GM12891 (cell line): ENCODE measurements at places on chromosomes 4 and X.

- DNase-seq: no peak
These were observed 139.9 kb upstream of the SLC4A4 start for GRCh38 chr4:71198958-71199357.

- DNase-seq: no peak
These were observed 25.6 kb downstream of the NR0B1 start for GRCh38 chrX:30283456-30284200.

GRCh38 chr4:86818841-86819240 lies 30.3 kb downstream of the SLC10A6 start:
- DNase-seq: no peak

DNA sequence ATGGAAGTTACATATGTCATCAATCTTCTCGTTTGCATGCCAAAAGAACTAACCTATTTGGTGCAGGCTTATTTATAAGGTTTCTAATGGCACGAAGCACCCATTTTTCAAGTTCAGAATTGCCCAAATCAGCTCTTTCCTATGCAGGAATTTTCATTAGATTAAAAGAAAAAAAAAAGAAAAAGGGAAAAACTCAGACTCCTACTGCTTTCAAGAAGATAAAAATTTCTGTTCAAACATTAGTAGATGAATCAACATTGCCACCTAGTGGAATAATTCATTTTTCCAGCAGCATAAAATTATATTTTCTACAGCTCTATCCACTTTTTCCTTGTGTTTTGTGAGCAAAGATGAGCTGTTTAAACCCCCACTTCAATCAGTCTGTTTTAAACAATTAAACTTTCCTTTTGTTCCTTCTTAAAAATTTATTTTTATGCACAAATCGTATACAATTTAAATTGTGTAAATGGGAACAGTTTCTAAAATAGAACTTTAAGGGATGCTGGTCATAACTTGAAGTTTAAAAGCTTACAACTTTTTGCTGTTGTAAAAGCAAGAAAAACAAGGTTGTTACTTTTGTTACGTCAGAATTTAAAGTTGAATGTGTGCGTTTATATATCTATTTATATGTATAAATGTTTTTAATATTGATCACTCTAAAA lies 309.9 kb downstream of the ARAP2 start:
- DNase-seq: no peak

DNA sequence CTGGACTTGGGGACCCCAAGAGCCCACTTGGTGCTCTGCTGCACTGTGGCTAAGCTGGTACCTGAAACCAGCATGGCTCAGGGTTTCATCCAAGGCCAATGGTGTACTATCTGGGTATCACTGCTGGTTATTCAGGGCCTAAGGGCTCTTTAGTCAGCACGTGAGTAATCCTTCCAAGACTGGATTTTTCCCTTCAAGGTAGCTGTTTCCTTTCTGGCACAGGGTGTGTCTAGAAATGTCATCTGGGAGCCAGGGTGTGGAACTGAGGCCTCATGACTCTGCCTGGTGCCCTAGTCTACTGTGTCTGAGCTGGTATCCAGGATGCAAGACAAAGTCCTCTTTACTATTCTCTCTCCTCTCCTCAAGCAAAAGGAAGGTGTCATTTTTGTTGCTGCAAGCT lies 99.0 kb upstream of the QRFPR start:
- DNase-seq: no peak

- DNase-seq: no peak
These were observed 259.4 kb upstream of the JADE1 start for GRCh38 chr4:128550060-128550459.

DNA sequence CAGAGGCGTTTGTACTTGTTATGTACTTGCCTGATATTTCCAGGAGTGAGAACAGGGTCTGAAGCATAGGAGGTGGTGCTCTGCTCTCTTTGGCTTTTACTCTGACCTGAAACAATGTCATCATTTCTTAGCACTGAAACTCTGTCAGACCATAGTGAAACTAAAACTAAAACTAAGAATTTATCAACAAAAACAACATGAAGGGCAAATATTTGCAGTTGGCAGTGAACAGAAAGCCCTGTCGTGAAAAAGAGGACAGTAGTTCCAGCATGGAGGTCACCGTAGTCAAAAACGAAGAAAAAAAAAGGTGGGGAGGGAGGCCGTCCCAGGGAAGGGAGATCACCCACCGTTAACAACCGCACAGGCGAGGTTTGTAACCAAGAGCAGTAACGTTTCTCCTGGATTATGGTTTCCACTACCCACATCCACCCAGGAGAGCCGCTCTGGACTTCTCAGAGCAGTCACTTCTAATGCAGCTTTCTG lies 97.5 kb downstream of the ANK2 start:
- no peak for DNase-seq

DNA sequence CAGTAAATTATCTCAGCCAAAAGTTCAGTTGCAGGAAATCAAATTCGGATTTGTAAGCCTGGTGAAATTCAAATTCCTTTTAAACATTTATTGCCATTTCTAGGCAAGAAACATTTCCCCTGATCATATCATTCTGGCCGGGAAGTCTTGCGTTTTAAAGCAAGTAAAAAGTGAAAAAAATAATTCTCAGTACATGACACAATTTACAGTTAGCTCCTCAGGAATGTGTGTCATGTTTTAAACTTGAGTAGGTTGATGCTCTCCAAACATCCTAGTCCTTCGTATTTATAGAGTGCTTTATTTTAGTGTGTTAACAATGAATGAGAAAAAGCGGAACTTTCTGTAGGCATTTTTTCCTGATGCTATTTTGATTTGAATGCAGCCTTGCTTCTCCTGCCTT lies 158.3 kb upstream of the SCML1 start:
- DNase-seq: no peak

GRCh38 chrX:54430519-54430918 lies 9.7 kb upstream of the TSR2 start:
- DNase-seq: no peak

DNA sequence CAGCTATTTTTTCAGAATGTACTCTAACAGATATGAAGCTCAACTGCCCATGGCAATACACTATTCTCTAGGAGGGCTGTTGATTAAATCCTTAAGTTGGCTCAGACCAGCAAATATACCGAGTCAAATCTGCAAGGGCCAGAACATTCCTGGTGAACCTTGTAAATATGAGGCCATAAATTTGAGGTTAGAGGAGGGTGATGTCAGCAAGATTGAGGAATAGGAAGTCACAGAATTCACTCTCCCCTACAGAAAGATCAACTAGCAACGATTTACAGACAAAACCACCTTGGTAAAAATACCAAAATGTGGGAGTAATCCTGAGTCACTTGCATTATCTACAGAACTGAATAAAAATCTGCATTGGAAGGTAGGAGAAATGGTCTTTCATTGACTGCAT lies 399.3 kb downstream of the GPM6A start:
- no peak for DNase-seq

GRCh38 chr4:3729188-3729881 lies 36.9 kb upstream of the ADRA2C start:
- DNase-seq: no peak

DNA sequence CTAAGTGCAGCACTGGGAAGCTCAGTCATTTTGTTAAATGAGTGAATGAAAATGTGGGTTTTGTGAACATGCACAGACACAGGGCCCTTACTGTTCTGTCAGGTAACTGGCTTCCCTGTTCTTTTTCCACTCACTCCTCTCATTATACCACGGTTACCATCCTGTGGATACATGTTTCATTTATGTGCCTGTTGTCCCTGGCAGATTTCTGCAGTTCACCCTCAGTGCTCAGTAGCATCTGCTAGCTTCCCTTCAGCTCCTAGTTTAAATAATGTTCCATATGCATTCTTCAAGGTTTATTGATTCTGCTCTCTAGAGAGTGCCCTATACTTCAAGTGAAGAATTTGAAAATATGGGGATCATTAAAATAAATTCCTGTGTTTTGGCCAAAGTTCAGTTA lies 1634.3 kb upstream of the ADGRL3 start:
- no peak for DNase-seq

DNA sequence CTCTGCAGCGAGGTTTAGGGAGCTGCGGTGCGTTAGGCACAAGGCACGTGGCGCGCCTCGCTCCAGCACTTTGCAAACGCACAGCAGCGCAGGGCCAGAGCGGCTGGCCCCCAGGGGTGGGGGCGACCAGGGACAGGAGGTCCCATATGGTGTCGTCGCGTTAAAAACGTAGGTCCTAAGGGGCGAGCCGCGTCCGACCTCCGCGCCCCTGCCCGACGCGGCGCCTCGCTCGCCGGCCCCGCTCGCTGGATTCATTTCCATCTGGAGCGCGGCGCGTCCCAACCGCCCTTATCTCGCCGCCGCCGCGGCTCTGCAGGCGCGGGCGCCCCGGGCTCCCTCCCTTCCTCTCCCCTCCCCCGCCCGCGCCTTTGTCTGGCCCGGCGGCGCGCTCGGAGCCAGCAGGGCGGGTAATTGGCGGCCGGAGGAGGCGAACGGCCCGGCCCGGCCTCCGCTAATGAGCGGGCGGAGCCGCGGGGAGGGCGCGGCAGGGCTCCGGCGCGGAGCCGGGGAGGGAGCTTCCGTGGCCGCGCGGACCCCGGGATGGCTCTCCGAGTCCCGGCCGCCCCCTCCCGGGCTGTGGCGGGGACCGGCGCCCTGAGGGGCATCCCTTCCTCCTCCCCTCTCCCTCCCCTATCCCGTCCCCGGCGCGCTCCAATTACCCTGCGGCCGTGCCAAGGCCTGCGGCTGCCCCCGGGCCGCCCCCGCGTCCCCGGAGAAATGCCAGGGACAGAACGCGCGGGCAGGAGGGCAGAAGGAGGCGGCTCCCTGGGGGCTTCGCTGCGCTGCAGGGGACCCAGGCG lies 409.0 kb downstream of the BCOR start:
- DNase-seq: no peak

DNA sequence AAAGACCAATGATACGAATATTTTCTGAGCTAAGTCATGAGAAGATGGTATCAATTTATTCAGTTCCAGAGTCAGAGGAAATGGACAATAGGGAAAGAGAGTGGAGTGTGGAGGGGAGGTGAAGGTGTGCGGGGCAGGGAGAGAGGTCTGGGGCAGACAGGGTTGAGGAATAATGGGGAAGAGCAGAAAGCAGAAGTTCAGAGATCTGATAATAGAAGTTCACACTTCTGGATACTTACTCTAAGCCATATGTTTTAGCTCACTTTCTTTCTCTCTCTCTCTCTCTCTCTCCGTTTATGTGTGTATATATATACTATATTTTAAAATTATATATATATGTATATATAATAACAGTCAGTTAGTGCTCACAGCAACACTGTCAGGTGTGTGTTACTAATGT lies 40.4 kb downstream of the FOXR2 start:
- DNase-seq: no peak

GRCh38 chr4:15914736-15915135 lies 23.8 kb downstream of the FGFBP1 start:
- DNase-seq: no peak

GRCh38 chr4:48205107-48205506 lies 64.5 kb downstream of the TEC start:
- no peak for DNase-seq

GRCh38 chrX:40579141-40579540 lies 1.6 kb upstream of the ATP6AP2 start:
- no peak for DNase-seq

- DNase-seq: no peak
These were observed 64.9 kb downstream of the GRID2 start for GRCh38 chr4:92368653-92369052.

DNA sequence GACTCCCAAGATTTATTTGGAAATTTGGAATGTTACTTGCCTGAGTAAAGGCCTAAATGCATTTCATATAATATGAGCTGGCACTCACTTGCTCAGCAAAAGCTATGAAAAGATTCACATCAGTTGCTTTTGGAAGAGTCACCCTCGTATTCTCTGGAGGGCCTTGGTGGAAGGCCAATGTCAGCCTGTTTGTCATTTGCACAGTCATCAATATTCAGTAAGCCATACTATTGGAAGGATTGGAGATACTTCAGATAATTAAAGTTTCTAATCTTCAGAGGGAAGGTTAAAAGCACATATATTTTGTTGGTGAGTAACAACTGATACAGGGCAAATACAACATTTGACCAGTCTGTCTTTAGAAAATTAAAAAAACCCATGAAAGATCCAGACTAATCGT lies 36.6 kb downstream of the VCX3A start:
- DNase-seq: no peak

- no peak for DNase-seq
These were observed 92.4 kb downstream of the ATRX start for GRCh38 chrX:77693594-77693993.

- no peak for DNase-seq
These were observed 42.2 kb downstream of the GABRG1 start for GRCh38 chr4:46081674-46082073.

DNA sequence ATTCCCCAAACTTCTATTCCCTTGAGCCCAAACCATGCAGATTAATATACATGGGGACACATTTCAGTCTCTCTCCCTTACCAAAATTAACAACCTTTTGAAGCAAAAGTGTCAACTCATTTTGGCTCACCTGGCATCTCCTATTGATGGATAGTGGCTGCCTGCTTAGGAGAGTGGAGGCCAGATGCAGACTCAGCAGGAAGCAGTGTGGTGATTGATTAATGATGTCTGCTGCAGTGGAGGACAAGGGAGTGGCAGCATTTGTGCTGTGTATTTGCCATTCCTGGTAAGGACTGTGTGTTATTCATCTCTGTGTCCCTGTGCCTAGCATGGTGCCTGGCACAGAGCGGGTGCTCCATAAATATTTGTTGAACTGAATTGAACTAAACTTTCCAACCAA lies 590.1 kb downstream of the RAB28 start:
- no peak for DNase-seq

GRCh38 chrX:2894885-2895292 lies 34.2 kb downstream of the ARSD start:
- DNase-seq: no peak

DNA sequence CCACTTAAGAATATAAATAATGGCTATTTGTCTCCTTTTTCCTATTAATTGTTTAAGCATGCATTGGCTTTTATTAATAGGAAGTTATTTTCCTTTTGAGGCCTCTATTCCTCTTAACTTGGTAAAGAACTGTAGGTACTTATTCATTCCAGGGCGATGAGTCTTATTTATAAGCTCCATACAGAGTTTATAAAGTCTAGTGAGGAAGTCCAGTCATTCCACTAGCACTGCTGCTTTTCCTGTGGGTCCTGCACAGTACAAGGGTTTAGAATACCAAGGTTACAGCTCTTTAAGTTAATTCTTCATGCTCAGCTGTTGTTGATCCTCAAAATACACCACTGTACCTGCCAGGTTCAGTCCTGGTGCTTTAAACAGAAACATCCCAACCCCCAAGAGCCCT lies 28.5 kb upstream of the WNK3 start:
- no peak for DNase-seq

GRCh38 chr4:72893354-72894066 lies 176.0 kb downstream of the COX18 start:
- no peak for DNase-seq

- no peak for DNase-seq
These were observed 34.1 kb upstream of the NAA11 start for GRCh38 chr4:79360006-79360405.

- DNase-seq: no peak
These were observed 31.3 kb upstream of the CYP2U1 start for GRCh38 chr4:107900067-107900466.
